ENCODE measurements at places on chromosomes 2 and 18. TPM values are rescaled to one million over a fixed set of nuclear protein-coding genes. Genes with fewer than 3 reads are reported as not detected.

DNA sequence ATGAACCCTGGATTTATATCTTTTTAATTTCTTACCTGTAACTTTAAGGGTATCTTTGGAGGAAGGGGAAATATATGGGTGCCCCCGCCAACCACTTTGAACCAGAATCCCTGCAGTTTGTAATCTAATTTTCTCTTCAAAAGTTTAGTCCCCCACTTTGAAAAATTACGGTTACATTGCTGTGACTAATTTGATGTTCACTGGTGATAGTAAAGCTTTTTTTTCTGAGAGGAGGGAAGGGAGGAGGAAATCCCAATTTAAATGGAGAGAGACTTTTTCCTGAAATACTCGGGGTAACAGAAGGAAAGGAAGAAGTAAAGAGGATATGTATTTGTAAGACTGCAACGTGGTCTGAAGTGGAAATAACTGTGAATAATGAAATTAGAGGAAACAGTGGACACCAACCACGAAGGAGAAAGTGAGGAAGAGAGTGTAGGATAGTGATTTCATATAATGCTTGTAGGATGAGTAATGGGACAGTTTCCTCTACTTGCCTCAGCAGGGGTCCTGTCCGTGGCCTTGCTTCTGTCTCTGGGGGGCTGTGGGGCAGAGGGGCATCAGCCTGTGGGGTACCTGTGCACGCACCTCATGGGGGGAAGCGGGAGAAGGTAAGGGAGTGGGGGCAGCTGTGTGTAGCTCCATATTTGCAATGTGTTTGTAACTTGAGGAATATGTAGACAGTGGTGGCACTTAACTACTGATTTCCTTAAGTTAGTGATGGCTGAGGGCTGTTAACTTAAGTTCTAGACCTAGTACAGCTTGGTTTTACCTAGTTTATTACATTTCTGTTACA, 161.1 kb downstream of the LTBP1 start:
- H3K27ac ChIP-seq: peak overlapping the region; percentile 21
- no peak for DNase-seq
- H3K4me3 ChIP-seq: no peak overlapping the region
- H3K4me1 ChIP-seq: peaks cover 41% of the 10 kb centered on the region
- no peaks in the 10 kb centered on the region for H3K27me3 ChIP-seq
- H3K36me3 ChIP-seq: peaks cover 3% of the 10 kb centered on the region

- no peaks in the 10 kb centered on the region for H3K27me3 ChIP-seq
- H3K27ac ChIP-seq: no peak overlapping the region
Measured at GRCh38 chr2:177474998-177475397, 82.4 kb downstream of the AGPS start.

CTDSP1 gene
- total RNA-seq: 113 TPM

DNA sequence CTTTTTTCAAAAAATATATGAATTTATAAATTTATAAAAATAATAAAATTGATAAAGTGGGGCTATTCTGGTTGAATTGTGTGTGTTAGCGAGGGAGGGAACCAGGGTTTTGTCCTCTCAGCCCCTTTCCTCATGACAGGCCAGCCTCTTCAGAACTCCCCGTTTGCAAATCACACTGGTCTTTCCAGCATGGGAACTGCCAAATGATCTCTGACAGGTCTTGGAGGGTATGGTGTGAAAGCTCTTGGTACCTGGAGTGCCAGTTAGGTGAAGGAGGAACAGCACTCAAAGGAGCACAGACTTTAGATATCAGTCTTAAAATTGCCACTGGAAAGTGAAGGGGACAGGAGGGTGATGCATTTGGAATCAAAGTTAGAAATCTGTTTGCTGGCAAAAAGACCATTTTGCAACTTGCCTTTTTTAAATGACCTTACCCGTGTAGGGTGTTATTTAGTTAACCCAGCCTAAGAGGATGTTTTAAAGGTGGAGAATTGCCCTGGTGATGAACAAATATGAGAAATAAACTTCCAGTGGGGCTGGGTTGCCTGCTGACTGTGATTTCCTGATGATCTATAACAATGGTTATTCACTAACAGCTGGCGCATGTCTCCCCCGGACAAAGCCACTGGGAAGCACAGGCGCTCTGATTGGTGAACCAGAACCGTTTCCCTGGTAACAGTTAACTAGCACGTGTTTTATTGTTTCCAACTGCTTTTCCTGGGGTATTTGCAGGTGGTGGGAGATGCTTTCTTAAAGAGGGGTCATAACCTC, 85.3 kb upstream of the EFEMP1 start:
- no peaks in the 10 kb centered on the region for H3K27me3 ChIP-seq
- DNase-seq: peak; percentile 62
- no peak overlapping the region for H3K27ac ChIP-seq
- H3K4me3 ChIP-seq: no peak overlapping the region
- H3K36me3 ChIP-seq: no peaks in the 10 kb centered on the region
- H3K4me1 ChIP-seq: no peaks in the 10 kb centered on the region

LHCGR gene
- not detected for total RNA-seq

GRCh38 chr2:214497489-214497888, 86.6 kb downstream of the VWC2L start:
- peak; percentile 11 for DNase-seq
- no peak overlapping the region for H3K4me3 ChIP-seq

GRCh38 chr2:232600053-232600773, 33.2 kb upstream of the EFHD1 start:
- no peaks in the 10 kb centered on the region for H3K36me3 ChIP-seq
- DNase-seq: no peak
- no peak overlapping the region for H3K27ac ChIP-seq
- H3K27me3 ChIP-seq: no peaks in the 10 kb centered on the region

AOX1 gene
- total RNA-seq: 3.0 TPM

SLC40A1 gene
- total RNA-seq: 31.3 TPM

IL1R1 gene
- total RNA-seq: 17.4 TPM

DNA sequence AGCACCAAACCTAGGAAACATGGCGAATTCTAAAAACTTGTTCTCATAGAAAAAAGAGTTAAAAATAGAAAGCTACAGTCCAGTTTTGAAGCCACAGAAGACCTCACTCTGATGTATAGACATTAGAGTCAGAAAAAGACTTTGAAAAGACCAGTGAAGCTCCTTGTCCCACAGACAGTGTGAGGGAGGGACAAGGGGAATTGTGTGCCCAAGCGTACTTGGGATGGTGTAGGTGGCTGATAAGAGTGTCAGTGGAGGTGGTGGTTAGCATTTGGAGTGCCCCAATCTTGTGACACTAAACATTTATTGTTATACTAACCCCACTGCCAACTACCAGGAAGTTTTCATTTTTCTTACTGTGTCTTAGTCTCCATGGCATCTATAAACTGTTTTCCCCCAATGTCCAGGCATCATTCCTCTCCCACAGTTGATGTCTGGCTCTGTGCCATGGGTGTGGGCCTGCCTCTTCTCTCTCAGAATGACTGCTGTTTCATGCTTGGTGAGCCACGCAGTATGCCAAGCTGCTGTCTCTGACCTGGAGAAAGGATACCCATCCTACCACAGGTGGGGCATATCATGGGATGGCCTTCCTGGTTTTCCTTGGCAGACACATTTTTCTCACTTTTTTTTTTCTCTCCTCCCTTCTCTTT, 161.4 kb downstream of the RPIA start:
- no peak overlapping the region for H3K4me3 ChIP-seq
- no peaks in the 10 kb centered on the region for H3K36me3 ChIP-seq
- DNase-seq: no peak
- no peaks in the 10 kb centered on the region for H3K27me3 ChIP-seq
- H3K4me1 ChIP-seq: no peaks in the 10 kb centered on the region

DNA sequence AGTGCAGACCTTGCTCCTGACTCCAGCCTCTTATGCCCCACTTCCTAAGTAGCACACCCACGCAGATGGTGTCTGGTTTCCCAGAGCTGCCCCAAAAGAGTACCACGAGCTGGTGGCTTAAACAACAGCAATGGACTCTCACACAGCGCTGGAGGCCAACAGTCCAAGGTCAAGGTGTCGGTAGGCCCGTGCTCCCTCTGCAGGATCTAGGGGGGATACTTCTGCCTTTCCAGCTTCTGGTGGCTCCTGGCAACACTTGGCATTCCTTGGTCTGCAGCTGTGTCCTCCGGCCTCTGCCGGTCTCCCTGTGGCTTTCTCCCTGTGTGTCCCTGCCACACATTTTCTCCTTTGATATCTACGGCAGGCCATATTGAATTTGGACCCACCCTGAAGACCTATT, 99.0 kb downstream of the TSHZ1 start:
- no peaks in the 10 kb centered on the region for H3K27me3 ChIP-seq
- H3K27ac ChIP-seq: no peak overlapping the region
- no peak overlapping the region for H3K4me3 ChIP-seq
- no peak for DNase-seq

- peaks cover 43% of the 10 kb centered on the region for H3K27me3 ChIP-seq
- peak; percentile 55 for DNase-seq
- H3K27ac ChIP-seq: no peak overlapping the region
- H3K36me3 ChIP-seq: no peaks in the 10 kb centered on the region
- no peak overlapping the region for H3K4me3 ChIP-seq
Measured at GRCh38 chr2:238160206-238161129, 1.7 kb downstream of the ERFE start.

DNA sequence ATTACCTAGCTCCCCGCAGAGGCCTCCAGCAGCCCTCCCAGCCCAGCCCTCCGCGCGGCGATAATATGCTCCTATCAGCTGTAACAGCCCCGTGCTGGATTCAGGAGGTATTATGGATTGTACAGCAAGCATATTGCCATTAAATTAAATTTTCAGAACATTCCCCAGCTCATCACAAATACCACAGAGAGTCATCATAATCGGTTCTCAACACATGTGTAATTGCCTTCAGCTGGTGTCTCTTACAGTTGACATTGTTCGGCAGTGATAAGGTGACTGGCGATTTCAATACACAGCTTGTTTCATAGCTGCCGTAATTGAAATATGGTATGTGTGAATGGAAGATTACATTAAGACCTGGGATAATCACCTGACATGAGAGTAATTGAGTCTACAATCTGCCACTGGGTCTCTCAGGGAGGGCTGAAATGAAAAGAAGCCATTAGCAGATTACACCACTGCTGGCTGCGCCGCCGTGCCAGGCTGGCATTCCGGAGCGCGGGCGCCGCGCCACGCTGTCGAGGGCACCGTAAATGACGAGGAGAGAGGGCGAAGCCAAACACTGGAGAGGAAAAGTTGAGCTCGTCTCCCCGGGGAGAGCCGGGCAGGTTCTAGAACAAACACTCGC, 549.4 kb upstream of the SALL3 start:
- no peak overlapping the region for H3K4me3 ChIP-seq
- no peaks in the 10 kb centered on the region for H3K4me1 ChIP-seq
- H3K36me3 ChIP-seq: no peaks in the 10 kb centered on the region
- no peak for DNase-seq
- H3K27ac ChIP-seq: no peak overlapping the region
- H3K27me3 ChIP-seq: no peaks in the 10 kb centered on the region

- no peaks in the 10 kb centered on the region for H3K27me3 ChIP-seq
- H3K4me3 ChIP-seq: no peak overlapping the region
- H3K27ac ChIP-seq: no peak overlapping the region
- peaks cover 7% of the 10 kb centered on the region for H3K4me1 ChIP-seq
- DNase-seq: no peak
Measured at GRCh38 chr18:23835506-23835905, 146.3 kb downstream of the LAMA3 start.

- no peak overlapping the region for H3K4me3 ChIP-seq
- H3K4me1 ChIP-seq: no peaks in the 10 kb centered on the region
- no peak overlapping the region for H3K27ac ChIP-seq
Measured at GRCh38 chr2:225597911-225598310, 198.4 kb downstream of the NYAP2 start.

DNA sequence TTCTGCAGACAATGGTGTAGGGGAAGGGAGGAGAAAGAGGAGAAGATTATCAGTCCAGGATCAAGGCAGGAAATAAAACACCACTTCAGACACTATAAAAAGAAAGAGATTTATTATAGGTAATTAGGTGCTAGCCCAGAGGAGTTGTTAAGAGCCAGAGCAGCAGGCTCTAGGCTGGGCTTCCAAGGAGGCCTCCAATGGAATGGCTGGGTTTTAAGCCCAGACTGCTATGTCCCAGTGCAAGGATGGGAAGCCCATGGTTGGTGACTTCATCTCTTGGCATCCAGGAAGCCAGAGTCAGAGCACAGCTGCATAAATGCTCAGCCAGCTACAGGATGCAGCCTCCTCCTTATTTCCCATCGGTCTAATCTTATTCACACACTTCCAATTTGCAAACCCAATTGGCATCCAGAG, 95.6 kb downstream of the LAMA3 start:
- DNase-seq: no peak
- H3K4me3 ChIP-seq: no peak overlapping the region
- no peaks in the 10 kb centered on the region for H3K27me3 ChIP-seq

GRCh38 chr18:77133051-77133834, 660 bp upstream of the MBP start:
- peak overlapping the region; percentile 98 for H3K4me3 ChIP-seq
- peaks cover 3% of the 10 kb centered on the region for H3K27me3 ChIP-seq
- H3K4me1 ChIP-seq: peaks cover 20% of the 10 kb centered on the region
- peak overlapping the region; percentile 85 for H3K27ac ChIP-seq
- no peaks in the 10 kb centered on the region for H3K36me3 ChIP-seq
- peak; percentile 30 for DNase-seq

DNA sequence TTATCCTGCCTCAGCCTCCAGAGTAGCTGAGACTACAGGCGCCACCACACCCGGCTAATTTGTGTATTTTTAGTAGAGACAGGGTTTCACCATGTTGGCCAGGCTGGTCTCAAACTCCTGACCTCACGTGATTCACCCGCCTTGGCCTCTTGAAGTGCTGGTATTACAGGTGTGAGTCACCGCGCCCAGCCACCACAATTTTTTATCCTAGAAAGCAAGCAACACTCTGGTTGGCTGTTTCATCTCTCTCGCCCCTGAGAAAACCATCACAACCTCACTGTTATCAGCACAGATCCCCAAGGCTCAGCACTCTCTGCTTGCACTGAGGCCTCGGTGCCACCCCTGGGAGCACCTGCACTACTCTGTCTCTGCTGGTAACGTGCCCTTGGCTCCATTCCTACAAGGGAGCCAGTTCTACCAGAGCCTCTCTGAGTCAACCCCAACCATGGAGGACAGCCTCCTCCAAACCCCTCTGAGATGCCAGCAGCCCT, 134.8 kb upstream of the AGAP1 start:
- no peaks in the 10 kb centered on the region for H3K36me3 ChIP-seq
- H3K27me3 ChIP-seq: no peaks in the 10 kb centered on the region
- H3K27ac ChIP-seq: no peak overlapping the region

GRCh38 chr18:28743115-28743514, 566.2 kb upstream of the CDH2 start:
- no peak overlapping the region for H3K4me3 ChIP-seq
- no peak for DNase-seq
- H3K27me3 ChIP-seq: no peaks in the 10 kb centered on the region
- H3K36me3 ChIP-seq: no peaks in the 10 kb centered on the region
- no peaks in the 10 kb centered on the region for H3K4me1 ChIP-seq

- H3K27me3 ChIP-seq: no peaks in the 10 kb centered on the region
- no peak overlapping the region for H3K27ac ChIP-seq
- H3K36me3 ChIP-seq: no peaks in the 10 kb centered on the region
- H3K4me1 ChIP-seq: no peaks in the 10 kb centered on the region
- no peak overlapping the region for H3K4me3 ChIP-seq
Measured at GRCh38 chr2:16361261-16361995, 304.2 kb downstream of the CYRIA start.

RPRM gene
- total RNA-seq: not detected

RAPGEF4 gene
- 11.0 TPM for total RNA-seq

NEU2 gene
- total RNA-seq: not detected
